Karpas-422 (cell line): ENCODE measurements at places on chromosomes 7 and 10.
A peak's percentile ranks its signal among the peaks of the same experiment; 100 is the strongest.

GRCh38 chr10:7483848-7484247 is 73.0 kb upstream of the SFMBT2 start:
- DNase-seq = peak; percentile 86

DNA sequence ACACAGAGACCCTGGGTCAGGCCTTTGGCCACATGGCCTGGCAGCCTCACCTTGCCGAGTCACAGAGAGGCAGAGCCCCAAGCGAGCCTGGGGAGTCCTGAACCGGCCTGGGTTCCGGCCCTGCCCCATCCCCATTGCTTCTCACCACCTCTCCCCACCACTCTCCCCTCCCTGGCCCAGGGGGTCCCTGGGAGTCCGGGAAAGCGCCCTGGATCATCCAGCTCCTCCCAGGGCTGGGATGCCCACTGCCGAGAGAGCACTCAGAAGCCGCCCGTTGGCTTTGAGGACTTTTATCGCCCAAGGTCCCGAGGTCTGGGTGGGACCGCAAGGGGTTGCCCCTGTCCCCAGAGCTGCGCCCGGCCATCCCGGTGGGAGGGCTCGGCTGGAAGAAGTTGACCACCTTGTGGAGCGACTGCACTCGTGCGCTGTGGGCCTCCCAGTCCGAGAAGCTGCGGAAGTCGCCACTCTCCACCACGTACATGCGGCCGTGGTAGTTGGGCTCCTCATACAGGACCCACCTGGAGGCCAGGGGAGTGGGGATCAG is 8.1 kb downstream of the CRYGN start:
- DNase-seq = no peak

- no peak for DNase-seq
Measured at GRCh38 chr7:102393467-102393866, 2.7 kb upstream of the PRKRIP1 start.

DNA sequence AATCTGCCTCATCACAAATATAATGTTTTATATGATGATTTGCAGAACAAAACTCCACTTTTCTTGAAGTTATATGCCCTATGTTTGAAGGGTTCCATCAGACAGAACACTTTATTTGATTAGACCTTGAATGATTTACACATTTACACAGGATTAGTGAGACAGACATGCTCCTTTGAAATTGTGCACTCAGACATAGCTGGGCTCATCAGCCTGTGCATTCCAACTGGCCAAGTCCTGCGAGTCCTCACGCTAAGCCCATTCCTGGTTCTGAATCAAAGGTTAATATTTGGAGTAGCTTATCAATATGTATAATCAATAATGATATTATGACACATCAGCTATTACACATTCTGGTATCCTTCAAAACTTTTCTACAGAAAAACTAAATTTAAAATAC is 173.6 kb downstream of the MBL2 start:
- DNase-seq = no peak

- no peak for DNase-seq
Measured at GRCh38 chr7:147586526-147586925, 1004.0 kb upstream of the C7orf33 start.

- DNase-seq = peak; percentile 59
Measured at GRCh38 chr7:155533827-155534690, 12.3 kb downstream of the CNPY1 start.

DNA sequence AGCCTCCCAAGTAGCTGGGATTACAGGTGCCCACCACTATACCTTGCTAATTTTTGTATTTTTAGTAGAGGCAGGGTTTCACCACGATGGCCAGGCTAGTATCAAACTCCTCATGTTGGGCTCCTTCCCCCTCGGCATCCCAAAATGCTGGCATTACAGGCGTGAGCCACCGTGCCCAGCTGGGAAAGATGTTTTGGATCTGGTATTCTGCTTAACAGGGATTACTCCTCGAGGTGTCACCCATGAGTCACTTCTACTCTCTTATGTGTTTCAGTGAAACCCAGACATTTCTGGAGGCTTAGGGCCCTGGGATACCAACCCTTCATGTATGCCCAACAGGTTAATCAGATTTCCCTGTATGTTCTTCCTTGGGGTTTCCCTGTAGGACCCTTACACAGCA is 11.8 kb upstream of the OPN4 start:
- DNase-seq = no peak

DNA sequence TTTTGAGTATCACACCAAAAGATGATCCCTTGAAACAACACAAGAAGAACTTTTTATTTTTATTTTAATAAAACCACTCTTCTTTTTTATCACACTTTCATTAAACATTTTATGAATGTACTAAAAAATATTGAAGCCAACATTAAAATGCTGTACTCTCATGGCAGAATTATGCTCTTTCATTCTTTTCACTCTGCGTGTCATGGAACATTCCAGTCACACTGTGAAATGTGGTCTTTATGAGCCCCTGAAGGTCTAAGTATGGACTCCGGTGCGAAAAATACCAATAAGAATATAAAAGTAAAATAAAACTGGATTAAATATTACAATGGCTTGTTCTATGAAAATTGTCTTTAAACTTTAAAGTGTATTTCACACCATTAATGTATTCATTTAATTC is 148.4 kb downstream of the TMEM26 start:
- DNase-seq = no peak
